Chondrocyte (in vitro differentiated cells): ENCODE measurements at places on chromosomes 4 and X. TPM values are rescaled to one million over a fixed set of nuclear protein-coding genes. Genes with fewer than 3 reads are reported as not detected.
A peak's percentile ranks its signal among the peaks of the same experiment; 100 is the strongest.

DNA sequence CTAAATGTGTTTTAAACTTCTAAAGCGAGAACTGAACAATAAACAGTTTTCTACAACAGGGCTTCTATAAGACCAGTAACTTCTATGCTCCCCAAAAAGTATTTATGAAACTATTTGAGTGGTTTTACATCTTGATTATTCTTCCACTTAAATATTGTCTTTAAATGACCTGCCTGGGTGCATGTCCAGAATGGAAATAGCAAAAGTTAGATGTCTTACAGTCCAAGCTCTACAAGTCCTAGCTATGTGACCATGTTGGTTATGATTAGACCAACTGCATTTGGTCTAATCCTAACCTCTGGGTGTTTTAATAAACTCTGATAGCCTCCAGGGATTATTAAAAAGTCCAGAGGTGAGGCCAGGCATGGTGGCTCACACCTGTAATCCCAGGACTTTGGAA is 79.0 kb upstream of the ATXN3L start:
- no peak for DNase-seq

GRCh38 chr4:144575181-144575580 is 70.8 kb upstream of the HHIP start:
- DNase-seq = no peak

GRCh38 chr4:121696581-121697461 is at the start of gene ANXA5:
TSS of gene ANXA5 (minus strand) at chr4:121696980. CDS start at chr4:121696589, 391 bp downstream.
- DNase-seq = peak; percentile 96

DNA sequence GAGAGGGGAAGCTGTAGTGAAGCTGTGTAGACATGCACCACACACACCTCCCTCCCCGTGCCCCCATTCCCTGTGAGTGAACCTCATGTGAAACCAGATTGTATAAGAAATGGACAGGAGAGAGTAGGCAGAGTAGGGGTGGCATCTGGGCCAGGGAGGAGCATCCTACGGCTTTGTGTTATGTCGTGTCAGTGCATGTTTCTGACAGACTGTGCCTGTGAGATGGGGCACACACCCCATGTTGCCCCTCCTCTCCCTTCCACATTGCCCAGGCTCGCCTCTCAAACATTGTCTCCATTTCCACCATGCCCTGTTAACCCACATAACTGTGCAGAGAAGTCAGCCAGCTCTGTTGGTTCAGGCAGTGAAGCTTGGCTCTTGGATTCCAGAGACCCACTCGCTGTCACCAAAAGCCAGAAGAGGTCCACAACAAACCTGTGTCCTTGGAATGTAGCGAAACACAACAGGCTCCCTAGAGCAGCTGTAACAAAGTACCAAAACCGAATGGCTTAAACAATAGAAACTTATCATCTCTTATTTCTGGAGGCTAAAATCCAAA is 56.1 kb downstream of the SLC9A6 start:
- no peak for DNase-seq

DNA sequence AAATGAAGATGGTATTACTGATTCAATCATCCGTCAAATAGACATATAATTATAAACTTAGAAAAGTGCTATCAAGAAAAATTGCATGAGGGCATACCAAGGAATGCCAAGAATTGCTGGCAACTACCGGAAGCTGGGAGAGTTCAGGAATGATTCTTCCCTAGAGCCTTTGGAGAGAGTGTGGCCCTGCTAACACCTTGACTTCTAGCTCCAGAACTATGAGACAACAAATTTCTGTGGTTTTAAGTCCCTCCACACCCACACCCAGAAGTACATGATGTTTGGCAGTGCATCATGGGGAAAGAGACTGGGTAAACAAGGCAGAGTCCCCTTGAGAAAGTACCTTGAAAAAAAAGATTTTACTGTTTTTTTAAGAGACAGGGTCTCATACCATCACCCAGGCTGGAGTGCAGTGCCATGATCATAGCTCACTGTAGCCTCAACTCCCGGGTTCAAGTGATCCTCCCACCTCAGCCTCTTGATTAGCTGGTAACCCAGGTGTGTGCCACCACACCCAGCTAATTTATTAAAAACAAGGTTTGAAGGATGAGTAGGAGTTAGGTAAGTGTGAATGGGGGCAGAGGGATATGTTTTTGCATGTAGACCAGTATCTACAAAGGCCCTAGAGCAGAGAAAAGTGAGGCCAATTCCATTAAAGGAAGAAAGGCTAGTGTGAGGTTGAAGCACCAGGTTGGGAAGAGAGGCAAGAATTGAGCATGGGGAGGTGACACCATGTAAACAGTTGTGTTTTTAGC is 53.1 kb downstream of the GSX2 start:
- no peak for DNase-seq

- DNase-seq = no peak
Measured at GRCh38 chrX:135596495-135596894, 76.0 kb downstream of the INTS6L start.

DNA sequence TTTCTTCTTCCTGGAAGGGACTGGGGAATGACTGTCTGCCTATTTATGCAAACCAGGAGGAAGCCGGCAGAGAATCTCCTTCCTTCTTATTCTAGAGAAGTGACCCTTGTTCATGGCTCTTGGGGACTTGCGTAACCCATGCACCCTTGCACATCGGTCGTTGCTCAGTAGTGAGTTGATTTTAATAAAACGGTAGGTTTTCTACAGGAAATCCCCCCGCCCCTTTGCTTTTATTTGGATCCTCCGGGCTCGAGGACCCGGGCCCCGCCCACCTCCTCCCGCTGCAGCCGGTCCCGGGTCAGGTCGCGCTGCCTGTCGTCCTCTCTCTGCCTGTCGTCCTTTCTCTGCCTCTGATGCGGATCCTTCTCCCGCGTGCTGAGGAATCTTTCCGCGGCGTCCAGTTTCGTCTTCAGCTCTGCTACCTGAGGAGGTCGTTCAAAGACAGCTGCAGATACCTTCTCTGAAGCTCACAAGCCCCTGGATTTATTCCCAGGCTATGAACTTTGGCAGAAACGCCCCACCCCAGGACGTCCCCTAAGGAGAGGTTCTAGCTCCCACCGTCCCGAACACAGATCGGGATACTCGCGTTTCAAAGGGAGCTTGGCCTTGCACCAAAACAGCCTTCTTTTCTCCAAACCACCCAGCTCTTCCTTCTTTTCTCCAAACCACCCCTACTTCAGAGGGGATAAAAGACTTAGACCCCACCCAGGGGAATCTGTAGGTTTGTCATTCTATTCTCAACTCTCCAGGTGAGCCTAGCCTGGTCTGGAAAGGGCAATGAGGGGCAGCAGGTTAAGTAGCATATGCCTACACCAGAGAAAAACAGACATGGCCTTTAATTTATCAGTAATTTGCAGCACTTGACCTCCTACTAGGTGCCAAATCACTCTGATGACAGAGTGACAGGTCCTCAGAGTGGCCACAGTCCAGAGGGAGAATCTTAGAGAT is 7.0 kb downstream of the TNIP3 start:
- DNase-seq = no peak

- DNase-seq = no peak
Measured at GRCh38 chrX:11641349-11642065, 24.2 kb downstream of the ARHGAP6 start.

DNA sequence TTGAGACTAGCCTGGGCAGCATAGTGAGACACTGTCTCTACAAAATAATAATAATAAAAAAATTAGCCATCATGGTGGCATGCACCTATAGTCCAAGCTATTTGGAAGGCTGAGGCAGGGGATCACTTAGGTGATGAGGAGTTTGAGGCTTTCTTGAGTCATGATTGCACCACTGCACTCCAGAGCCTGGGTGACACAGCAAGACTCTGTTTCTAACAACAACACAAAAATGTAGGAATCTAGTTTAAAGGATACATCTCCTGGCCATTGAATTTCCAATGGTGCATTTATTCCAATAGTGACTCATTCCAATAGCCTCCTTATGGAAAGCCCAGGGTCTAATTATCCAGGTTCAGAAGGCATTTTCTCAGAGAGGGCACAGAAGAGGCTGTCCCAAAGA is 21.9 kb upstream of the HERC6 start:
- DNase-seq = no peak

- DNase-seq = no peak
Measured at GRCh38 chrX:130716781-130717413, 186.1 kb downstream of the ENOX2 start.

GRCh38 chr4:24228692-24229091 is 338.8 kb upstream of the PPARGC1A start:
- no peak for DNase-seq

- no peak for DNase-seq
Measured at GRCh38 chr4:143386812-143387211, 50.1 kb downstream of the GAB1 start.

GRCh38 chr4:156154978-156155377 is 201.3 kb upstream of the CTSO start:
- no peak for DNase-seq

- DNase-seq = no peak
Measured at GRCh38 chr4:40412388-40412787, 77.3 kb downstream of the CHRNA9 start.

GRCh38 chrX:41312786-41313185 is 21.2 kb upstream of the DDX3X start:
- DNase-seq = no peak

DNA sequence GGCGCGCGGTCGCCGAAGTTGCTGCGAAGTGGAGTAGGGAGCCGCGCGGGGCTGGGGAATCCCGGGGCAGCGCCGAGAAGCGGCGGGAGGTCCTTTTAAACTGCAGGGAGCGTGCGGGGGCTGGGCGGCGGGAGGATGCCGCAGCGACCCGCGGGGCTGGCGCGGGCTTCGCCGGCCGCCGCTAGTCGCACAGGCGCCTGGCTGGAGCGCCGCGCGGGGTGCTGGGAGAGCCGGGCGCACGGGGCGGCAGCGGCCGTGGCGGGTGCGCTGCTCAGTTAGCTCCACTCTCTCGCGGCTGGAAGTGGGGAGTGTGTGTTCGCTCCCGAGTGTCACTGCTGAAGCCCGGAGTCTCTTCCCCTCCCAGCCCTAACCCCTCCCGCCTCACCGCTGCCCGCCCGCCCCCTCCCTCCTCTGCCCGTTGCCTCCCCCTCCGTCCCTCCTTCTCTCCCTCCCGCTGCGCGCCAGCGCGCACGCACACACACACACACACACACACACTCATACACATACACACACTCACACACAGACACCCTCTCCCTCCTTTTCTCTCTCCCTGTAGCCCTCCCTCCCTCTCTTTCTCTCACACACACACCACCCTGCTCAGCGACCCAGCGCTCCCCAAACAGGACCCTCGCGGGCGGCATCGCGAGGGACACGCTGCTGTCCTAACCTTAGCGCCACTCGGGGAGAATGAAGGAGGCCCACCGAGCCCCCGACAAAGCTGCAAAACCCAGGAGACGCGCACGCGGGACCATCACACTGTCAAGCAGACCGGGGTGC is at the start of gene NDNF:
Gene NDNF (minus strand): TSS at position 312 of the 780 bp plus-strand sequence. CDS start 26,698 bp downstream, outside the sequence.
- DNase-seq = no peak

DNA sequence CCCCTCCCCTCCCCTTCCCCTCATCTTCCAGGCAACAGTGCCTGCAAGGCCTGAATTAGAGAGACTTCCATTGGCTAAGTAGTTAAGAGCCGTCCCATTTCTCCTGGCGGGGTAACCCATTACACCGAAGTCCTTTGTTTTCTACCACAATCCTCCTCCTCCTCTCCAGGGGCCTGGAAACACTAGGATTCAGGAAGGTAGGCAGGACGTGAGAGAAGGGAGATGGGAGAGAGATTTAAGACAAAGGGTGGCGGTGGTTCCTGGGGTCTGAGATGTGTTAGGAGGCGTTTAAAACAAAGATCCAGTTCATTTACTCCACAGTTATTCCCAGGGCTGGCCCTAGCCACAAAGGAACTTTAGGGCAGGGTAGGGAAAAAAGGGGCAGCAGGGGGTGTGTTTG is 28.0 kb downstream of the NYX start:
- no peak for DNase-seq

DNA sequence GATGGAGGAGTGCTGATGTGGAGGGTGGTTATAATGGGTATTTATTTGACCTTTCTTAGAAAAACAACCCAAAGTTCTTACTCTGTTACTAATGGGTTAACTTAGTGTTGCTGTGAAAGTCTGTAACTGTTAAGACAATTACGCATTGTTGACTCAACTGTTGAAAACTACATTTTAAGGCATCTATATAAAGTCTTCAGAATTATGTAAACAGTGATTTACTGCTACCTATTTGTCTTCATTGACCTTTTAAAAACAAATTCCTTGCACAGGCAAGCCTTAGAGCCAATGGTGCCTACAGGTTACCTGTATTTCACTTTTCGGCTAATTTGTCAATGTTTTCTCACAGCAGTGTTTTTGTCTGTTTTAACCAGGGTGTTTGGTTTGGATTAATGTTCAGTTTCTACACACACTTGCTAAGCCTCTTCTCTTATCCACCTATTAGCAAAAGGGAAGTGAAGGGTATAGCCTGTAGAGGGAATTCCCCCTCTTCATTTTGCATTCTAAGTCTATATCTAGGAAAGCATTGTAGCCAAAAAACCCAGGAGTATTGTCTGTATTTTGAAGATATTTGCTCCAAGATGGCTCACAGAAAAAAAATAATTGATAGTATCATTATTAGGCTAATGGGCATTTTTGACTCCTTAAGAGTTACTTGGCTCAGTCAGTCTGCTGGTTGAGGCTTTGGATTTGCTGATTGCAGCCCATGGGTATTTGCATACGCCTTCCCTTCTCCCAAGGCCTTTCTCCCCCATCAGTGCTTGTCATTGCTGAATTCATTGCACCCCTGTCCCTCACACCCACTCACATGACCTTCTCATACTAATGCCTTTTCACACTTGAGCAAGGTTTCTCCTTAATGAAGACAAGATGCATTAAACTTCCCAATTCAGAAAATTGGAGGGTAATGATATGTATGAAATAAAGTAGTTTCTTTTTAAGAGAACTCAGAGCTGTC is 30.5 kb downstream of the AFF1 start:
- DNase-seq = no peak

GRCh38 chr4:174320494-174321199 is 36.9 kb downstream of the CEP44 start:
- no peak for DNase-seq

GRCh38 chr4:47493238-47494123 is 8.4 kb downstream of the ATP10D start:
- no peak for DNase-seq

- no peak for DNase-seq
Measured at GRCh38 chr4:51843309-51844152, 578 bp downstream of the DCUN1D4 start.

DNA sequence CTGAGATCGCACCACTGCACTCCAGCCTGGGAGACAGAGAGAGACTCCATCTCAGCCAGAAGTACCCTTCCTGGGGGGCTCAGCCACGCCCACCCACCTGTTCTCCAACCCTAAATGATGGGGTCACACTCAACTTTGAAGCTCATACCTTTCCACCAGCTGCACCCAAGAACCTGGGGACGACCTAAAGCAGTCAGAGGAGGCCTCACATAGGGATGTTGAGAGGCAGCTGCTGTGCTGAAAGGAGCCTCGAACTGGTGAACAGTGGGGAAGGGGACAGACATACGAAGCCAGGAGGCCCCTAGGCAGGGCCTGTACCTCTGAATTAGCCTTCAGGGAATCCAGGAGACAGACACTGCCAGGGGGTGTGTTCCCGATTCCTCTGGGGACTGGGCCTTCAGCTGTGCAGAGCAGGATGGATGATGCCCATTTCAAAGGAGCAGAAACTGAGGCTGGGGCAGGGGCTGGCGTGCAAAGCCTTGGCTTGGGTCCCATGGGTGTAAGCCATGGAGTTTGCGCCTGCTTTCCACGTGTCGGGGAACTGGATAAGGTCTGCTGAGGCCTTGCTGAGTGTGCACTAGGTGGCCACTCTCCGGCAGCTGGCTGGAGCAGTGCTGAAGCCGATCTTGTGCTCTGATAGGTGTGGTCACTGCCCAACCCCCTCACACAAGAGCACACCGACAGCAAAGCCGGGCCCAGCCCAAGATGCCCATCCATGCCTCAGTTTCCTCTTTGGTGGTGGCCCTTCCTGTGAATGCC is 130.8 kb downstream of the CPZ start:
- DNase-seq = peak; percentile 59

QDPR gene
- 22.5 to 31.9 TPM (median 23.3 TPM) in 3 replicates for total RNA-seq

MAGEA4 gene
- not detected in 3 replicates for total RNA-seq

UGT2A2 gene
- not detected in 3 replicates for total RNA-seq

ARHGAP36 gene
- not detected in 3 replicates for total RNA-seq

HPGD gene
- not detected in 3 replicates for total RNA-seq

RADX gene
- 0.17 to 0.31 TPM in 2 of 3 replicates, not detected in the other for total RNA-seq
